ENCODE measurements at places on chromosomes 4 and X.

DNA sequence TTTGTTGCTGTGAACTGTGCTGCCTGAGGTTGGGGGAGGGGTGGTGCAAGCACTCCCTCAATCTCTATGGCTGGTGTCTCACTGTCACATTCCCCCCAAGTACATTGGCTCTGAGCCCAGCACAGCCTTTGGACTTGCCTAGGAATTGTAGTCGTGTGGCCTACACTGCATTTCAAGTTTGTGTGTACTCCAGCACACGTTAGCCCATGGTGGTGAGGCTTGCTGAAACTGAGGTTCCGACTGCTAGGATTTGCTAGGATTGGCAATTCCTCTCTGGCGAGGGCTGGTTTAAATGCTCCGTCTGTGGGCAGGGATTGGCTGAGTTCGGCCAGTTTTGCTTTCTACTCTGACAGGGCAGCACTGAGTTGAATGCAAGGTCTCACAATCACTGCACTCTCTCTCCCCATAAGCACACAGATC lies 121.7 kb upstream of the CXXC4 start:
- H3K4me1 ChIP-seq = no peaks in the 10 kb centered on the region
- no peak overlapping the region for H3K27ac ChIP-seq
- no peak overlapping the region for H3K4me3 ChIP-seq

- H3K27ac ChIP-seq = no peak overlapping the region
- no peak overlapping the region for H3K4me3 ChIP-seq
- H3K27me3 ChIP-seq = no peaks in the 10 kb centered on the region
- no peak for DNase-seq
Measured at GRCh38 chr4:156962528-156962974, 9.0 kb downstream of the PDGFC start.

DNA sequence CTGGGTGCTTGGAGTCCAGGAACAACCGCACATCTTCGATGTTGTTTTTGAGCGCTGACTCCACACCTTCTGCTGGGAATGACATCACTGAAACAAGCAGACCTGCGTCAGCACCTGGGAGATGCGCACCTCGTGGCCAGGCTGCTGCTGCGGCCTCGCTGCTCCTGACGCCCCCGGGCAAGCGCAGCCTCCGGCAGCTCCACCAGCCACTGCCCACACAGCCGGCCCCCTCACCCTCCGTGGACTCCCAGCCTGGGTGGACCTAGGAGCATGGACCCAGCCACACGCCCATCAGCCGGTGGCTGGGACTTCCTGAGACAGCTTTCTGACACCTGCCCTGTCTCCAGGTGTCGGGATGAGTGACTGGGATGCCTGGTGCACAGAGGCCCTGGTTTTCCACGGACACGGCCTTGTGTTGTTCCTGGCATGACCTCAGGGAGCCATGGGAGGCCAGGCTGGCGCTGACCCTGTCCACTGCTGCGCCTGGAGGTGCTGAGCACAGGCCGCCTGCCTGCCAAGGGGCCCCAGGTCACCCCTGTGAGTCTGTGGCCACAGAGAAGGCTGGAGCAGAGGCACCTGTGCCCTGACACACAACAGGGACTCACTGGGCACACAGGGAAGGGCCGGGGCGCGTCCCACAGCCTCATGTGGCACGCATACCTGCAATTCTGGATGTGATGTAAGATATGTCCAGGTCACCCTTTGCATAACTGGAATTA lies 48.6 kb downstream of the GAK start:
- no peak overlapping the region for H3K27ac ChIP-seq
- H3K27me3 ChIP-seq = no peaks in the 10 kb centered on the region
- DNase-seq = no peak
- H3K4me3 ChIP-seq = no peak overlapping the region
- H3K4me1 ChIP-seq = peaks cover 19% of the 10 kb centered on the region
- peaks cover 66% of the 10 kb centered on the region for H3K36me3 ChIP-seq

GRCh38 chrX:100647095-100647494 lies 3.1 kb downstream of the SRPX2 start:
- DNase-seq = no peak
- no peak overlapping the region for H3K4me3 ChIP-seq
- no peaks in the 10 kb centered on the region for H3K4me1 ChIP-seq
- H3K36me3 ChIP-seq = no peaks in the 10 kb centered on the region
- peaks cover 11% of the 10 kb centered on the region for H3K27me3 ChIP-seq

- no peak overlapping the region for H3K4me3 ChIP-seq
- peaks cover 3% of the 10 kb centered on the region for H3K36me3 ChIP-seq
- H3K27me3 ChIP-seq = no peaks in the 10 kb centered on the region
Measured at GRCh38 chrX:10549280-10549679, 71.1 kb downstream of the MID1 start.

DNA sequence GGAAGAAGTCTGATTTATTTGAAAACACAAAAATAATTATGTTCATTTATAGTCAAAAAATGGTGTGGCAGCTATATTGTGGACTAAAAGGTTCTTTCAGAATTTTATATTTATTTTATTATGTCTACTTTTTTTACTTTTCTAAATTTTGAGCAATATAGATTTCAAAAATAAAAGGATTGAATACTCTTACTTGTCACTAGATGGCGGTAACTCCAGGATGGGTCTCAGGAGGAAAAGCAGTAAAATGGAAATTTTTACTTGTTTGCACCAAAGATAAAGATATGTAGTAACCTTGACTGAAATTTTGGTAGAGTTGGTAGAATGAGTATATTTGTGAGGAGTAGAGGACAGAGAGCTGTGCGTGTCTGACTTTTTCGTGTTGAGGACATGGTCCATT lies 14.5 kb upstream of the DACH2 start:
- H3K4me3 ChIP-seq = no peak overlapping the region

GRCh38 chrX:134173541-134174272 lies 63.3 kb upstream of the CCDC160 start:
- no peak for DNase-seq
- H3K4me3 ChIP-seq = peak overlapping the region; percentile 84
- peaks cover 12% of the 10 kb centered on the region for H3K27me3 ChIP-seq

DNA sequence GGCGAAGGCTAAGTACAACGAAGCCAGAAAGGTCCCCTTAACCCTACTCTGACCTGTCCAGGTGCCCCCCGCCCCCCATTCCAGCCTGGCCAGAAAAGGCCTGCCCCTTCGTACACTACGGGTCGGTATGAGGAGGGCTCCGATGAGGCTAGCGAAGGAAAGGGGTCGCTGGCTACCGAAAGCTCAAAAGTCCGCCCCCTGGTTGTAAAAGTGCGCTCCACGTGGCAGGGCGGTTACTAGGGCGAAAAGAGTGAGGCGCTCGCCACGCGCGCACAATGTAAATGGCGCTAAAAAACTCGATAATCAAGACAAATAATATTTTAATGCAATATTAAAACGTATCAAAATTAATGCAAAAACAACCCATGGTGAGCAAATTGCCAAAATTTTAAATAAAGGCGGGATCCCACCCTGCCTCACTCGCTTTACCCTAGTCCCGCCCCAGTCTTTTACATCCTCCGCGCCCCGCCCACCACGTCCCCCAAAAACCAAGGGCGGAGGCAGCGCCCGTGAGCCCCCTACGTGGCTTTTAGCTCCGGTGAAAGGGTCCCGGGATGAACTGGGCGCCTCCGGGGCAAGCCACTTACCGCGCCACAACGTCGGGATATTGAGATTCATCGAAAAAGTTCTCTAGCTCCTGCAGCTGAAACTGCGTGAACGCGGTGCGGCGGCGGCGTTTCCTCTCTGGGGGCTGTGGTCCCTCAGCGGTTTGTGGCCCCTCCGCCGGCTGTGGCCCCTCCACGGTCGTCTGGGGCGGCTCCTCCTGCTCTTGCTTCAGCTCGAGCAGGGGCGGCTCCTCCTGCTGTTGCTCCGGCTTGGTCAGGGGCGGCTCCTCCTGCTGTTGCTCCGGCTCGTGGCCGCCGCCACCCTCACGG lies 929 bp downstream of the ESX1 start:
- H3K4me3 ChIP-seq = peak overlapping the region; percentile 76
- H3K27me3 ChIP-seq = peaks cover 33% of the 10 kb centered on the region
- peaks cover 6% of the 10 kb centered on the region for H3K4me1 ChIP-seq
- no peaks in the 10 kb centered on the region for H3K36me3 ChIP-seq

GRCh38 chrX:41313419-41313818 lies 20.5 kb upstream of the DDX3X start:
- H3K4me3 ChIP-seq = no peak overlapping the region
- DNase-seq = no peak
- no peaks in the 10 kb centered on the region for H3K27me3 ChIP-seq
- H3K27ac ChIP-seq = no peak overlapping the region

DNA sequence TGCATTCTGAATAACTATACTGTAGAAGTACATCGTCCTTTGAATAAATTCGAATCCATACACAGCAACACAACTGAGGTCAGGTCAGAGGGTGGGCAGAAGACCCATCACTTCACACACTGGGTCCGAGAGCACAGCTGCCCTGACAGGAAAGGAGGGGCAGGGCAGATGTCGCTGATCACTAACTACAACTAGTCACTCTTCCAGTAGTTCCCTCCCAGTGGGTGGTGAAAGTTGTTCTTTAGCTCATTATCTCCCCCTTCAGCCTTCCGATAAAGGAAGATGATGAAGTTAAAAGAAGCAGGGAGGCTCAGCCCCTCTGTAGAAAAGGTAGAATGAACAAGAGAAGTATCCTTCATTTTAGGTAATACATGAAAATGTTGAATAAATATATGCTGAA lies 278.9 kb downstream of the INPP4B start:
- peak overlapping the region; percentile 82 for H3K4me3 ChIP-seq
- peak overlapping the region; percentile 92 for H3K27ac ChIP-seq
- peak; percentile 15 for DNase-seq
- no peaks in the 10 kb centered on the region for H3K36me3 ChIP-seq

Measured in effector memory CD8-positive, alpha-beta T cell (primary cell).